ENCODE measurements at places on chromosomes 3 and 15.

GRCh38 chr3:50183755-50184154, 7.7 kb upstream of the GNAT1 start:
- DNase-seq, result no peak

DNA sequence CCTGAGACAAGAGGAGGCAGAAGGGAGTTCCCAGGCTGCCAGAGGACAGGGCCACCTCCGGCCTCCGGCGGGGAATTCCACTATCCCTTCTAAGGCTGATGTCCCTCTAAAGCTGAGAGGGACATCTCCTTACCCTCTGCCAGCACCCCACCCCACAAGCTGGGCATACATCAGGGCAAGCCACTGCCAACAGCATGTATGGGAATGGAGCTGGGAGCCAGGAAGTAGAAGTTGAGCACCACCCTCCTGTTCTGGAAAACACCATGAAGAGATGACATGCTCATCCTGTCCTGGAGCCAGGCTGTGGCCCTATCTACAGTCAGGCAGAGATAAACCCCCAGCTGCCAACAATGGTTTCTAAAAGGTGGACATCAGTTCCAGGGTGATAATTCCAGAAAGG, 7.1 kb downstream of the PLCD1 start:
- no peak for DNase-seq

DNA sequence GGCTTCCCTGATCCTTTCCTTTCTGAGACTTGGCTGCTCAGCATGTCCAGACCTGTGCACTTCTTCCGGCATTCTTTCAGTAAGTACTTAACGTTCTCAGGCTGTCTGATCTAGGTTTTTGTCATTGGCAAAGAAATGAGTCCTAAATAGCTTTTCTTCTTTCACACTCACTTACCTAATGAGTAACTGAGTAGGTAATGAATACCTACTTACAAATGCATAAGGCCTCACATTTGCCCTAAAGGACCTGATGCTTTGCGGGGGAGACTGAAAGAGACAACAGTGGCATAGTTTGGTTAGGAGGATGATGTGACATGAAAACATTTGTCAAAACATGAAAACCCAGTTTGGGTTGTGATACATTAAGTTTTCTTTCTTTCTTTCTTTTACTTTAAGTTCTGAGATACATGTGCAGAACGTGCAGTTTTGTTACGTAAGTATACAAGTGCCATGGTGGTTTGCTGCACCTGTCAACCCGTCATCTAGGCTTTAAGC, 516.7 kb upstream of the CFAP20DC start:
- no peak for DNase-seq

DNA sequence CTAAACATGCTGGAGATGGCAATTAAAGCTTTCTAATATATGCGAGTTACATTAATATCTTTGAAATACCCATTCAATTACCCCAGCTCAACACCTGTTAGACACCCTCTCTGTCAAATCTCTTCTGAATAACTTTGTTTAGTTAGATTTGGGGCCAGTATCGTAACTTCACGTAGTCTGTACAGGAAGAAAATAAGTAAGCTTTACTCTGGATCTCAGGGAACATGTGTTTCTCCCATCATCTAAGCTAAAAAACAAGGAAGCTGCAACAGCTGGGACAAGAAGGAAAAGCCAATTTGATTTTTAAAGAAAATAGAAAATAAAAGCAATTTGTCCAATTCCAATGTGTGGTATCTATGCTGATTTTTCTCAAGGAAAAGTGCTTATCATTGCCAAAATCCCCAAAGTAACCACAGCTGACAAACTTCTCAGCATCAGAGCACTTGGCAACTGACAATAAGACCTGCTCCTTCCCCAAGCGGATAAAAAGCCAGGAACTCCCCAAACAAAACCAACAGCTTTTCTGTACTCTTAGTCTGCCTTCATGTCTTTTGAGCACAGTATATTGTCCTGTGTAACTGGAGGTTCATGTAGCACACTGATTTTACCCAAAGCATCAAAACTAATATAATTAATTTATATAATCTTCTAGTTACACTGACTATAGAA, 279.1 kb downstream of the ZBTB20 start:
- no peak for DNase-seq

GRCh38 chr3:194405766-194406165, 6.7 kb upstream of the GP5 start:
- DNase-seq, result no peak
